T follicular helper cell (primary cell): ENCODE measurements at places on chromosomes 11 and 22.

DNA sequence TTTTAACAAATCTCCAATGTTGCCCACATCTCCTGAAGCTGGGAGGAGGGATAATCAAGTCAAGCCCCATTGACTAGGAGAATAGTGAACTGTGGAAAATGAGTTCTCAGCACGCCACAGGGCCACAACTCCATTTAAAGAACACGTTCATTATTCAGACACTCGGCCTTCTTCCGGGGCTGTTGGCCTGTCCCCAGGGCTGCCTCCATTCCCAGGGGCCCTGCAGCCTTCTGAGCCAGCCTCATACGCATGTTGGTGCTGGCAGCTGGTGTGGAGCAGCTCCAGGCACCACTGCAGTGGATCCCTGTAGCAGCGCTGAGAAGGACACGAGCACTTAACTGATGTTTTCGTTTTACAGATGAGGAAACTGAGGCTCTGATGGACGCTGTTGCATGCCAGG lies 87.5 kb upstream of the RCN1 start:
- no peak for DNase-seq

- no peak for DNase-seq
Measured at GRCh38 chr11:2530131-2530854, 85.5 kb downstream of the KCNQ1 start.

DNA sequence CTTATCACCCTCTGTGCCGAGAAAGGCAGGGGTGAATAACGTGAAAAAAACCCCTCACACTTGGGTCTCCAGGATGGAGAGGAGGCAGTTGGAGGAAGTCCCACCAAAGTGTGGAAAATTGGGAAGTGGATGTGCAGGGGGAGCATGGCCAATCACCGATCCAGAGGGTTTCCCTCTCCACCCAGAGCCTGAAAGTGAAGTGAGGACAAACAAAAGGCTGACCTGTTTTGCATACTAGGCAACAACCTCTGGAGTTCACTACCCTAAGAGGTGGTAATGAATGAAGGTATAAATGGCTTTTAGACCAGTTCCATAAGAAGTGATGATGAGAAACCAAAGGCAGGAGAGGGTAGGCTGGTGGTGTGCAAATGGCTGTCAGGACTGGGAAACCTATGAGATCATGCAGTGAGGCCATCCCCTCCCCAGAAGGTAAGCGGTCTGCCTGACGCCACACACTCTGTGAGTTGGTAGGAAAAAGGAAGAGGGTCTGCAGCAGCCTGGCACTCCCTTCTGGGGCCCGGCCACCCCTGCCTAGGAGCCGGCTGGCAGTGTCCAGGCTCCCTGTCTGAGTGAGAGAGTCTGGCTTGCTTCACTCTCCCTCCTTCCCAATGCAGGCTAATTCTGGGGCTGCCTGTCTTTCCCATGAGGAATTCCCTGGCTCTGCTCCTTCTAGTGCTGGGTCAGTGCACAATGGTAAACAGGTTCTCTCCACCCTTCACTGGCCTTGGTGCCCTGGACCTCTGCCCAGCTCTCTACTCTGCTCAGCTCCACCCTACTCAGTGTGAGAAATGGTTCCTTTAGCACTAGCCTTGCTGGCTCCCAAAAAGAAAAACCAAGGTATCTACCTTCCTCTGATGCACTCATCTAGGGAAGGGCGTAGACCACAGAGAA lies 15.6 kb downstream of the TBC1D10A start:
- no peak for DNase-seq

DNA sequence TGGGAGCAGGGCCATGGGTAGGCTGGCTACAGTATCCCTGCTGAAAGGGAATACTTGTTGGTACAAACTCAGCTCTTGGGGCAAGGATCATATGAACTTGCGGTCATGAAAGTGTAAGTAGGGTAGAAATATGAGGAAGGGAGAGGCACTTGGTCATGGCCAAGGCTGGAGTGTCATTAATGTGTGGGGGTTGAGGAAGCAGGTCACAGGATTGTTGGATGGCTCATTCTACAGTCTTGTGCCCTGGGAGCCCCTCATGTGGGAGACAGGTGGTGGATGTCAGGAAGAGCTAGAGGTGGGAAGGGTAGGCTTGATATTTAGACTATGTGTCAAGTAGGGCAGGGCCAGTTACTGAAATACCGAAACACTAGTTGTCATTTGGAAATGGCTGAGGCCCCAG lies 95.5 kb downstream of the RRM1 start:
- no peak for DNase-seq
